ENCODE measurements at places on chromosomes 3 and 15.

DNA sequence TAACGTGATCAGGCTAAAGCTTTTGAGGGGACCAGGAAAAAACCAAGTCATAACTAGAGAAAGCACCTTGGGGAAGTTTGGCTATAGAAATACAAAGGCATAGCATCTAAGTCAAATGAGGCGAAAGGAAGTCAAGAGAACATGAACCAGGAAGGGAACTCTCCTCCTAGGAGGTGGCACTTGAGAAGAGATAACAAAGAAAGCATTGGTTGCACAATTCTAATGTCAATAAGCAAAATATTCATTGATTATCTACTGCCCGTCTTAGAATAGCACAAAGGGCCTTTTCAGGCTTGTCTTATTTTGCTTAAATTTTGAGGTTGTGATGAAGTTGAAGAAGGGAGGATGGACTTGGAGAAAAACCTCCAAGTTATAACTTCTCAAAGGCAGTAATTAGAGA, 73.4 kb downstream of the ALCAM start:
- no peak for DNase-seq

DNA sequence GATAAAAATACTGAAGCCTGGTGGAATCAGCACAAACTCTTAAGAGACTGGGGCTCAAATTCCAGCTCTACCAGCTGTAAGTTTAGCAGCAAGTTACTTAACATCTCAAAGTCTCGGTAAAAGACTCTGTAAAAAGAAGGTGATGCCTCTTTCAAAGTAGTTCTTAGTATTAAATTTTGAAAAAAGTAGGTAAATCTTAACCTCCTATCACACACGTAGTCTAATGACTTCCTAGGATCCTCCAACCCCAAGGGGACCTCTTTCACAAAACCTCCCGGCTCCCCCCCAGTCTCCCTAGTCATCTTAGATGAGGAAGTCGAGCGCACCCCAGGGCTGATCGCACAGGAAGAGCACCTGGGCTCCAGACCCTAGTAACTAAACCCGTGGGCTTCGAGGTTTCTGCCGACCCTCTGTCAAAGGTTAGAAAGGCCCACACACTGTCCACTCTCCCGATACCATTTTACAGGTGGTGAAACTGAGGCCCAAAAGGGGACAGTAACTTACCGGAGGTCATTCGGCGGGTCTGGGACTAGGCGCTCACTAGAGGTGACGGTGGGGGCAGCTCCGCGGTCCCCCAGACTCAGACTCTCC, 427 bp downstream of the MBD4 start:
- DNase-seq = no peak

DNA sequence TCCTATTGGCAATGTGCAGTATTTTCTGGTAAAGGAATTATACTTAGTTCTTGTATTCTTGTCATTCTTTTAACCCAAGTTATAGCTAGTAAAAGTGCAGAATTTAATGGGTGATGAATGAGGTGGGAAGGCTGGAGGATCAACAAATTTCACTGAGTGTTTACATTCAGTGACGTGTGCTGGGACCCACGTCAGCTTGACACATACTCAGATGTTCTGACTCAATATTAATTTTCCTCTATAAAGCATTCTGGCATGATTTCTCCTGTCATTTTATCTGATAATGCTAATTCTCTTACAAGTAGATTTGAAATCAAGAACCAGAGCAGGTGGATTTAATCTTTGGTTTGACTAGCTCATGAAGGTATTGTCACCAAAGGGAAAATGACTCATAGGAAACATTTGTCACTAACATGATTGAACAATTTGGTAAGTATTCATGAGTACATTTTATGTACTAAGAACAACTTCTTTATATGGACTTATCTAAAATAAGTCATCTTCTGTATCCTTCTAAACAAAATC, 71.0 kb upstream of the SYNPR start:
- DNase-seq = no peak

DNA sequence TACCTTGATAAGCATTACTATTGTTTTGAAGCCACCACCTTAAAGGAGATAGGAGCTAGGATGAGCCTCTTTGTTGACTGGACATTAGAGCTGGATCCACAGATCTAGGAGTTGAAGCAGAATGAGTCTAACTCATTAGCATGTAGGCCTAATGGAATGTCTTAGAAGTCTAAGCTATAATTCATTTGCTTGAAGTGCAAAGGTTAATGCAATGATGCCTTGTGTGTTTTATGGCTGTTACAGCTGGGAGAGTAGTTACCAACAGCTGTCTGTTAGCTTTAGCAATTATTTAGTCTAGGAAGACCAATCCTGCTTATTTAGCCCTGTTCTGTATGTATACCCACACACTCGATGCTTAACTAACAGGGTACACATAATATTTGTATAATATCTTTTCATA, 419.3 kb downstream of the TUSC7 start:
- DNase-seq = no peak

DNA sequence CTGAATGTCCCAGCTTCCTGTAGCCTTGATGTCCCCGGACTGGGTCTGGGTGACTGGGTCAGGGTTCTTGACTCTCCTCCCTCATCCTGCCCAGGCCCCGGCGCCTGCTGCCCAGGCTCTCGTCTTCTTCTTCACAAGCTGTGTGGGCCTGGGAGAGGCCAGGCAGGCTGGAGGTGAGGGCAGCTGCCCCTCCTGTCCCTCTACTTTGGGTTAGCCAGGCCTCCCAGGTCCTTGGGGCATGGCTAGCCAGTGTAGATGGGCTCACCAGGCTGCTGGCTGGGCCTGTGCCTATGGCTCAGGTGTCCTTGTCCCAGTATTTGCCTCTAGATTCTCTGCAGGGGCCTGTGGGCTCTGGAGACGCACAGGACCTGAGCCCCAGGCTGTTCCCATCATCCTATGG, 31.8 kb downstream of the TKT start:
- DNase-seq = no peak

- no peak for DNase-seq
These were observed 17.8 kb upstream of the AKAP13 start for GRCh38 chr15:85362436-85363081.

DNA sequence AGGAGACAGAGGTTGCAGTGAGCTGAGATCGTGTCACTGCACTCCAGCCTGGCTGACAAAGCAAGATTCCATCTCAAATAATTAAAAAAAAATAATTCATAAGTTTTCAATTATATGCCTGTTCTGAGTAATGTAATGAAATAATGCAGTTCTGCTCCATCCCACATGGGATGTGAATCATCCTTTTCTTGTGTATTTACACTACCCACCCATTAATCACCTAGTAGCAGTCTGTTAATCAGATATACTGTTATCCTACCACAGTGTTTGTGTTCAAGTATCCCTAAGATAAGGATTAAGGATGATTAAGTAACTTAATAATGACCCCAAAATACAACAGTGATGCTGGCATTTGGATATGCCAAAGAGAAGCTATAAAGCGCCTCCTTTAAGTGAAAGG, 38.8 kb downstream of the PIGB start:
- no peak for DNase-seq

DNA sequence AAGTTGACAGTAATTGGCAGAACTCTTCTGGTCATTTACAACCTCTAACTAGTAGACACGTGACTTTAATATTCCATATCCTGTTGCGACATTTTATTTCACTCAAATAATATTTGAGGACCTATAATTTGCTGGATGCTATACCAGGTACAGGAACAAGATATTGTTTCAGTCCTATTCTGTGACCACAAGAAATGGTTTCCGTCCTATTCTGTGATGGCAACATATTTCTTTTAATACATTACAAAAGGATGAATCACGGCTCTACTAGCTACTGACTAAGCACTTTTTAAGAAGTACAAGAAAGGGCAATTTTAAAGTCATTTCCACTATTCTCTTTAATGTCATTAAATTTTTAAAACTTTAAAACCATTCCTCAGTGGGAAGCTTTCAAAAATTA, 400.2 kb downstream of the CNTN3 start:
- no peak for DNase-seq
